ENCODE measurements at places on chromosomes 5 and 9.

- DNase-seq, result no peak
Measured at GRCh38 chr5:103624035-103624480, 61.5 kb upstream of the NUDT12 start.

- DNase-seq, result no peak
Measured at GRCh38 chr5:169511708-169512107, 71.9 kb upstream of the SPDL1 start.

- DNase-seq, result no peak
Measured at GRCh38 chr5:57468481-57469163, 14.0 kb downstream of the ACTBL2 start.

GRCh38 chr5:115126303-115126702, 43.4 kb downstream of the TRIM36 start:
- DNase-seq, result no peak

GRCh38 chr5:45277860-45278259, 418.3 kb downstream of the HCN1 start:
- no peak for DNase-seq

- no peak for DNase-seq
Measured at GRCh38 chr5:147169399-147169798, 65.4 kb upstream of the STK32A start.

DNA sequence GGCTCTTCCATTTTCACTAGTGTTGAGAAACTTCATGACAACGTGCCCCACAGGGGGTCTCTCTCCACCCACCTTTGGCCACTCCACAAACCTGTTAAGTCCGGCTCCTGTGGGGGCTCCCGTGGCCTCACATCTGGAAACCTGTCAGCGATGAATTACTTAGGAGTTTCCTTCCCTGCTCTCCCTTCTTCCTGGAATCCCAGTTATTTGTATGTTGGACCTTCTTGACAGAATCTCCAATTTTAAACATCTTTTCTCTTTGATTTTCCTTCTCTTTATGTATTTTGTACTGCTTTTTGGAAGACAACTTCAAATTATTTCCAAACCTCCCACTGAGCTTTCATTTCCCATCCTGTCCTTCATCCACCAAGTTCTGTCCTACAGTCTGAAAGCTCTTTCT, 55.1 kb upstream of the NRARP start:
- DNase-seq, result no peak

DNA sequence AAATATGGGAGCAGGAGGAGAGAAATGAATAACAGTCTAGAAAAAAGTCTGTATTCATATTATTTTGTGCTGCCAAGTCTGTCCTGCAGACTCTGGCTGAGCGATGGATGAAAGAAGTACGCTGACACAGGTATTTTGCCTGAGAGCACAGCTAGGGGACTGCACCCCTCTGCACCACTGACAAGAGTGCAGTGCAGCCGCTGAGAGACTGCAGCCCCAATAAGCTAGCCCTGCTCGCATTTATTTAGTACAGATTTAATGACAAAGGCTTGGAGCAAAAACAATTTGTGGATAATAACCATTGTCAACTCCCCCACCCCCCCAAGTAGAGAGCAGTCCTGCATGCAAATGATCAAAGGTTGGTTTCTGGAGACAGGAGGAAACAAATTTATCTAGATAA, 13.3 kb upstream of the MRPS30 start:
- DNase-seq, result no peak

DNA sequence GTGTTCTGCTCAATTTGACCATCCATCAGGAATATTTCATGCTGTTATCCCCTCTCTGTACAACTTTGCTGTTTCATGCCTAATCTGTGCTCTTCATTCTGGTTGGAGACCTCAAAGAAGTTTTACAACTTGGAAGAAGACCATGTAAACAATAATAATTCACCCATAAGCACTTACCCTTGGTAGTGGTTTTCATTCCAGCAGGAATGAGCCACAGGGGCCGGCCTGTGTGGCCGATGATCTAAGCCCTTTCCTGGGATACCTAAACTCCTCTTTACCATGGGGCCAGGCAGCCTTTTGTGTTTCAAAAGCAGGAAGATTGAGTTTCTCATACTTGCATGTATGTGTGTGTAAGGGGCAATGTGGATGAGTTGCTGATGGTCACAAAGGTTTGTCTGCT, 165.0 kb downstream of the FGF1 start:
- no peak for DNase-seq
